CD4-positive, alpha-beta T cell treated with Interleukin-6 at 100 ng/mL for 8 hours (primary cell): ENCODE measurements at places on chromosomes 12 and 14.

GRCh38 chr12:119781804-119782203, 95.3 kb downstream of the CIT start:
- DNase-seq = no peak

- no peak for DNase-seq
These were observed 779.0 kb upstream of the FLRT2 start for GRCh38 chr14:84750763-84751554.

DNA sequence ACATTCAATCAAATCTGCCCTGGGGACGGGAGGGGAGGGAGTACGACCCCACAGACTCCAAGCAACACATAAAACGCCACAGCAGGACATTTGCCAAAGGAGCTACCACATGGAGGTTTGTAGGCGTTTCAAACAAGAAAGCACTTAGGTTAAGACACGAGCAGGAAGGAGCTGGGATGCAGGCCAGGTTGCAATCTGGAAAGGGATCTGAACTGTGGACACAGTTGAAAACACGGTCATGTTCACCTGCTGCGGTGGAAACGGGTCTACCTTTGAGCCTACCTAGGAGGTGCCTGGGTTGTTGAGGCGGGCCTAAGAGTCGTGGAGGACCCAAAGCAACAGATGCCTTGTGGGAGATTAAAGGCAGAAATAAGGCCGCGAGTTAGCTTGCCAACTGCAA, 18.4 kb downstream of the PRKAB1 start:
- DNase-seq = no peak

- DNase-seq = no peak
These were observed 344.2 kb downstream of the ATP23 start for GRCh38 chr12:58285551-58285950.

DNA sequence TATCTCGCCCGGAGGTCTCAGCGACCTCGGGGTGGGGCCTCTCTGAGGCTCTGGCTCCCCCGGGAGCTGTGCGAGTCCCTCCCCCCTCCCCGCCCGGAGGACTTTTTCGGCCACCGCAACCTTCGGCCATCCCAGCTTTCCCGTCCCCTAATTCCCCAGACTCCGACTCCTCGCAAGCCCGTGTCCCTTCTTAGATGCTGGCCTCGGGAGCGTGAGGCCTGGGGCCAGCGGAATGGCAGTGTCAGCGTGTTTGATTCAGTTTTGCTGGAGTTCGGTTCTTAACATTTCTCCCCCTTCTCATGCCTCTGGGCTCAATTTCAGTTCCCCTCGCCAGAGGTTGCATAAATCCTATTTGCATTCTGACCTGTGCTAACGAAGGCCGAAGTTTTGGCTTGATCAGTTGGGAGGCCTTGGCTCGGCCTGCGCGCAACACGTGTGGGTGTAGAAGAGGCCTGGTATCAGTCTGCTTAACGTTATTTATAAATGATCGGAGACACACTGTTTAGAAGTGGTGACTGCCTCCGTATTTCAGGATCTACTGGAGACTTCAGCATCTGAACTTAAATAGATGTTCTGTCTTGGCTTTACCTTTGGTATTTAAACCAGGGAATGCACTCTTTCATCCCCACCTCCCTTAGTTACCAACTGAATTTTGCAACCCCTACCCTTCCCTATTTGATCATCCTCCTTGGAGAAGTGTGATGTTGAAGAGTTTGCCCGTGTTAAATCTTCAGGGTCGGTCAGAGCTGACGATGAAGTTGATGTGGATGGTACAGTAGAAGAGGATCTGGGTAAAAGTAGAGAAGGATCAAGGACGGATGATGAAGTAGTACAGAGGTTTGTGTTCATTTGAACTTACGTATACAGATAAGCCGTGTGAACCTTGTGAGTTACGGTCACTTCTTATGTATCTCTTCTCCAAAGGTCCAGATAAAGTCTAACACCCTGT, 851 bp downstream of the HSP90B1 start:
- no peak for DNase-seq

- DNase-seq = no peak
These were observed 45.4 kb downstream of the PPP4R3A start for GRCh38 chr14:91464615-91465205.

DNA sequence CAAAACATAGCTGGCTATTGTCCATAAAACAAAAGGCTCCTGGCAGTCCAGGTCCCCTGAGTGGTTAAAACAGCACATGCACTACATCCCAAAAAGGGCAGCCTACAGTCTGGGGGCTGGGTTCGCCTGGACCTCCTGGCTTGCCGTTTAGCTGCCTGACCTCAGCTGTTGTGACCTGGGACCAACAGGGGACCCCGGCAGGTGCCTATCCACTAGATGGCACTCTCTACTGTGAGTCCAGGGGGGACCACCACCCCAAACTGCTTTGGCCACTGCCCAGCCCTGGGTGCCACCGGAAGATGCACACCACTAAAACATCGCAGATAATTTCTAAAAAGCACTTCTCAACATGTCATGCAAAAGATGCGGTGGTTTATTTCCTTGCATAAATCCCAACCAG, 2.9 kb upstream of the RTL1 start:
- no peak for DNase-seq

- DNase-seq = no peak
These were observed 39.7 kb upstream of the RPH3A start for GRCh38 chr12:112751844-112752243.

DNA sequence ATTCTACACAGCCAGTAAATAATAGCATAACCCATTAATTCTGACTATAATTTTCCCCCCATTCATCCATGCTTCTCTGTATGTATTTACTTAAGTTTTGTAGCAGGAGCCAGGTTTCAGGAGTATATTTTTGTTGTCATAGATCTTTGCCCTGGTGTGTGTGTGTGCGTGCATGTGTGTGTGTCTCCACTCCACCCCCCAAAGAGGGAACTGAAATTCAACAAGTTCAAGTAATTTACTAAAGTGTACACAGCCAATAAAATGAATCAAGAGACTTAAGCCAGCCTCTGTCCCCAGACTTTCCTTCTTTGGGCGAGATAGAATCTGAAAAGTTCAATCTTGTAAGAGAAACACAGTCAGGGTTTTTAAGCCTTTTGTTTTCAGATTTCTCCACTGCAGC, 792.0 kb downstream of the MED13L start:
- no peak for DNase-seq

DNA sequence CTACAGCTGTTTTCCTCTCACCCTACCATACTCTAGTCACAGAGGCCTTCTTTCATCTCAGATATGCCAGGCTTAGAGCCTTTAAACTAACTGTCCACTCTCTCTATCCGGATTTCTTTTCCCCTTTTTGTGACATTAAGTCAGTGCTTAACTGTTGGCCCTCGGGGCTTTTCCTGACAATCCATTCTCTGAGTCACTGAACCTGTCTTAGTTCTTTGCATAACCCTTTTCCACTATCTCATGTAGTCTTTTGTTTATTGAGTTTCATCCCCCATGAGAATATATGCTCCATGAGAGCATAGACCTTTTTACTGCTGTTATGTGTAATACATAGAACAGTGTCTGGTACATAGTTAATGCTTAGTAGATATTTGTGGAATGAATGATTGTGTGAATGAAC, 68.7 kb downstream of the PLEKHA5 start:
- no peak for DNase-seq

GRCh38 chr14:58298477-58299400, at the start of gene ARID4A:
ARID4A (plus strand) TSS chr14:58298555; CDS start chr14:58299855, 1,300 bp downstream.
- peak; percentile 35 for DNase-seq

DNA sequence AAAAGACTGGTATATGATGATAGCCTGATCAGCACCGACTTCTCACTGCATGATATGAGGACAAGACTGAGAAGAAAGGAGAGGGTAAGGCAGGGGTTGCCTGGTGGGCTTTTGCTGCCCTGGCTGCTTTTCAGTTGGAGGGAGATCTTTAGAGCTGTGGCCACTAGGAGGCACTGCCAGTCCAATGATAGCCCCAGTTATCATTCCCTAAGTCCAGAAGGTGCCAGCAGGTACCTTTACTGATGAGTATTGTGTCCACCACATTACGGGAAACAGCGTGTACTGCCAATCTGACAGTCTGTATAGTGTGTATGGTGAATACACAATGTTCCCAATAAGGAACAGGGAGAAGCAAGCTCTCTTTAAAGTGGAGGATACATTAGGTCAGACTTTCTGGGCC, 55.8 kb upstream of the CCDC175 start:
- no peak for DNase-seq

GRCh38 chr12:21695986-21696385, 38.3 kb upstream of the LDHB start:
- no peak for DNase-seq

GRCh38 chr12:44663291-44663690, 212.8 kb downstream of the NELL2 start:
- no peak for DNase-seq

- no peak for DNase-seq
These were observed 67.3 kb upstream of the STK38L start for GRCh38 chr12:27176765-27177164.

DNA sequence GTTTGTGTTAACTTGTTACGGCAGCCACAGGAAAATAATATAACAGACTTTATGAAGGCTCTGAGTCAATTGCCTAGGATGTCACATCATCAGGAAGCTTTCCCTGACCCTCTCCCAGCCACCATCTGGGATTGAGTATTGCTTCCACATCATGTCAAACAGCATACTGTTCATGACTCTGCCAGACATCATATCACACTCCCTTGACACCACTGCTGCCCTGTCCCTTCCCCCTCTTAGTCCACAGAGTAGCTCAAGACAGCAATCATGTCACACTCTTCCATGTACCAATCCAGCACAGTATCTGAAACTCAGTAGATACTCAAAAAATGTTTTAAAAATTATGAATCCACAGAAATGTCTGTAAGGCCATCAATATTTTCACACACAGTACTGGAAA, 168.0 kb downstream of the PIK3C2G start:
- no peak for DNase-seq

DNA sequence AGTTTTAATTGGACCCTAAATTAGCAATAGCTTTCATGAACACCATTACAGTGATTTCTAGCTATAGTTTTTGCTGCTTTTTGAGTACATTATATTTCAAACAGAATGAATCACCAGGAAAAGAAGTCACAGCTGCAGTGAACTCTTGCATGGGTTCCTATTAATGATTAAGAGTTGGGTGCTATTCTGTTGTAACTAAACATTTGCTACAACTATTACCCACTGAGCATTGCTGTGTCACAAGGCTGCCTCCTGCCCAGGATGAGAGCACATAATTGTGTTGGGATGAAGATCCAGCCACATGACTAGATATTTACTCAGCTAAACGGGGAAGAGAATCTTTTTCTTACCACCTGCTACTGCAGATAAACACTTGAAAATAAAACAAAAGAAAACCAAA, 152.7 kb downstream of the GXYLT1 start:
- DNase-seq = no peak

GRCh38 chr12:103829092-103829491, 11.9 kb downstream of the NT5DC3 start:
- no peak for DNase-seq

DNA sequence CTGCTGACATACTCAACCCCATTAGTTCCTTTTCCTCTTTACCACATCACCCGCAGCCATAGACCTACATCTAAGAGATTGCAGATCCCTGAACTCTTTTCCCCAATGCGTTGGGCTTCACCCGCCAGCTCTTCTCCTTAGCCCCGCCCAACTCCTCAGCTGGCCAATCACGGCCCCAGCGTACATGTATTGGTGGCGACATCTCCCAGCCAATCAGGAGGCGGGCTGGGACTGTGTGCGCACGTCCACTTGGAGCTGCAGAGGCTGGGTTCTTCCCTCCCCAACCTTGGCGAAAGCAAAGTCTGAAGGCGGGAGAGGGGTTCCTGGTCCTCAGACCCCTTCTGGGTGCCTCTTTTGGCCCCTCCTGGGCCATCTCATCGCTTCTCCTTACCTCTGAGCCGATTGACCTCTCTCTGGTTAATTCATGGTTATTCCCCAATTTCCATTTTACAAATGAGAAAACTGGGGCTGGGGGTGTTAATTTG, 11.0 kb downstream of the PDE1B start:
- DNase-seq = peak; percentile 92

DNA sequence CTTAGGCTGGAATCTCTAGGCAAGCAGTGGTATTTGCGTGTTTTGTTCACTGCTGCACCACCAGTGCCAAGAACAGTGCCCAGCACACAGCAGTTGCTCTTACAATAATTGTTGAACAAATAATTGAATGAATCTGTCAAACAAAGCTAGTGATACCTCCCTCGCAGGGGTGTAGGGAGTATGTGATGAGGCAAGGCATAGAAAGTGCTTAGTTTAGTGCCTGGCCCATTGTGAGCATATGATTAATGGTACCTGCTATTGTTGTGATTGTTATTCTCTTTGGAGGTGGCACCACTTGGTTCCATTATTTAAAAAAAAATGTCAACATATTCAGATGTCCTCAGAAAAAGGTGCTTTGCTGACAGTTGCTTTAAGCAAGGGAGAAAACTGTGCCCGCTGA, 210.1 kb upstream of the TBX3 start:
- no peak for DNase-seq

DNA sequence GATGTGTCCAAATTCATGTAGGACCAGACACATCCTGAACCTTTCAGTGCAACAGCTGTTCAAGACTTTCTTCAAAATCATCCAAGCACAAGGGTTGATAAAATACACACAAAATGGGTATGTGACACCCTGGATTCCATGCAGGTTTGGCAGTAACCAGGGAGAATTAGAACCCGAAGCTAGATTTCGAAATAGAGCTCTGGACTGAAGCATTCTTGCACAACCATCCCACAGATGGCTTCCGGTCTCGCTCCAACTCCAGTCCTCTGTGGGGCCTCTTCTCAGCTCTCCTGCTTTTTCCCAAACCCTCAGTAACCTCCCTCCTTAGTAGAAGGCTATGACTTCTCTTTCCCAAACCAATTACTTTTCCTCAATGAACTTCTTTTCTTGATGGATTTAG, 171.3 kb downstream of the TTC7B start:
- no peak for DNase-seq

DNA sequence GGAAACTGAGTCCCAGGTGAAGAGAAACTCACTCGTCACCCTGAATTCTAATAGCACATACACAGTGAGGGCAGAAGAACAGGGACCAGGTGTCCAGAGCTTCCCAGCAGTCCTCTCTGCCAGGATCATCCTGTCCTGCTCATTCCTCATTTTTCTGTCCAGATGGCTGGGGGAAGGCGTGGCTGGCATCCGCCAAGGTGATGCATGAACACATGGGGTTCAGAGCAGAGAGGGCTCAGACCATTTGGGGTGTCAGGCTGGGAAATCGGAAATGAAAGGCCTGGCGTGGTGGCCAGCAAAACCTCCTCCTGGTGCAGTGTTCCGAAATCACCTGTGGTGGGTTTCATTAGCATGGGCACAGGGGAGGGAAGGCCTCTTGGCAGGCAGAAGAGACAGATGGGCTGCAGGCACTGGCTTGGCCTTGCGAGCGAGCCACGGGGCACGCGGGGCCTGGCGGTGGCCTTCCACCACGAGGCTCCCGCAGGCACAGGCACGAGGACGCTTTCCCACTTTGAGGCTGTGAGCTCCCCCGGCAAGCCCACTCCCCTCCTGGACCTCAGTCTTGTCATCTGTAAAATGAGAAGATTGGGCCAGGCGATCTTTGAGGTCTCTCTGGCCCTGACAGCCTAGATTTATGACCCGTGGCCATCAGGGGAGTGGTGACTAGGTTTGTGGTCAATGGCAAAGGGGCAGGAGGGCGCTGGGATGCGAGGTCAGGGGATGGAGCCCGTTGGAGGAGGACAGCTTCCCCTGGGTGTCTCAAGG, 68.5 kb downstream of the TSPAN9 start:
- DNase-seq = no peak
